ENCODE measurements at places on chromosomes 7 and 10.

DNA sequence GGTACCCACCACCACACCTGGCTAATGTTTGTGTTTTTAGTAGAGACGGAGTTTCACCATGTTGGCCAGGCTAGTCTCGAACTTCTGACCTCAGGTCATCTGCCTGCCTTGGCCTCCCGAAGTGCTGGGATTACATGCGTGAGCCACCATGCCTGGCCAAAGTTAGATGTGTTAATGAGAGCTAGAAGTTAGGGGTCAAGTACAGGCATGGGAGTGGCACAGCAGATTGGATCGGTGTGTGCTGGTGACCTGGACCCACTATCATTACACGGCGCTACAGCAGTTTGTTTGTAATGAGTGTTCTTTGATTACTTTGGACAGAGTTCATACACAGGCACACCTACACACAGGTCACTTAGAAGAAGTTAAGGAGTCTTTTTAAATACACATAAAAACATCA lies 36.7 kb downstream of the DNAJB6 start:
- no peak for DNase-seq

- no peak for DNase-seq
Measured at GRCh38 chr10:107692072-107692471, 527.6 kb upstream of the SORCS1 start.

- DNase-seq, result no peak
Measured at GRCh38 chr10:79498291-79498829, 14.0 kb upstream of the EIF5AL1 start.

DNA sequence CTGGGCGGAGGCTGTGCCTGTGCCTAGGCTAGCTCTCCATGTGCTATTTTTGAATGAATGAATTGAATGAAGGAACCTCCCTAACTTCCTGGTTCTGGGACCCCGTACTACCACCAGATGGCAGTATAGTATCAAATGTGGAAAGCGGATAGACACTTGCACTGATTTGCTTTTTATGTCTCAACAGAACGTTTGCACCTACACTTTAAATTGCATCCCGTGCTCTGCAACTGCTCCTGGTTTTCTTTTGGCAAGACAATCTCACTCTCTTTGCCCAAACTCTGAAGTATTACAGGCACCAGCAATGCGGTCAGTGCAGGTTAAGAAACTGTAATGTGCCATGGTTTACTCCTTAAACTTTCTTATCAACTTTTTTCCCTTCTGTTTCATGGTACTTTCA lies 6.5 kb downstream of the FZD8 start:
- DNase-seq, result peak; percentile 42

GRCh38 chr10:20956843-20957242 lies 59.7 kb upstream of the NEBL start:
- no peak for DNase-seq

- no peak for DNase-seq
Measured at GRCh38 chr10:104043185-104043830, 42.4 kb downstream of the COL17A1 start.

DNA sequence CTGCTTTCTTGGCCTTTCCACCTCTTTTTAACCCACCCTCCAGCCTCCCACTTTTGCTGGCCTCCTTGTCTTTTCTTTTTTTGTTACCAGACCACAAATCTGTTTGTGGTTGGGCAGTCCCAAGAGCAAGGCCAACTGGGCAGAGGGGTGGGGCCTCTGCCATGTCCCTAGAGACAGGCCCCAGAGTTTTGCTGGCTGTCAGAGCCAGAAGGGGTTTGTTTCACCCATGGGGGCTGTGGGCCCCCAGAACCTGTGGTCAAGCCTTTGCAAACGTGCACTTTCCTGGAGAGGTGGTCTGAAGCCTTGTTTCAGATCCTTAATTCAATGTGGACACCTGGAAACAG lies 10.3 kb downstream of the ZMIZ1 start:
- DNase-seq, result no peak

DNA sequence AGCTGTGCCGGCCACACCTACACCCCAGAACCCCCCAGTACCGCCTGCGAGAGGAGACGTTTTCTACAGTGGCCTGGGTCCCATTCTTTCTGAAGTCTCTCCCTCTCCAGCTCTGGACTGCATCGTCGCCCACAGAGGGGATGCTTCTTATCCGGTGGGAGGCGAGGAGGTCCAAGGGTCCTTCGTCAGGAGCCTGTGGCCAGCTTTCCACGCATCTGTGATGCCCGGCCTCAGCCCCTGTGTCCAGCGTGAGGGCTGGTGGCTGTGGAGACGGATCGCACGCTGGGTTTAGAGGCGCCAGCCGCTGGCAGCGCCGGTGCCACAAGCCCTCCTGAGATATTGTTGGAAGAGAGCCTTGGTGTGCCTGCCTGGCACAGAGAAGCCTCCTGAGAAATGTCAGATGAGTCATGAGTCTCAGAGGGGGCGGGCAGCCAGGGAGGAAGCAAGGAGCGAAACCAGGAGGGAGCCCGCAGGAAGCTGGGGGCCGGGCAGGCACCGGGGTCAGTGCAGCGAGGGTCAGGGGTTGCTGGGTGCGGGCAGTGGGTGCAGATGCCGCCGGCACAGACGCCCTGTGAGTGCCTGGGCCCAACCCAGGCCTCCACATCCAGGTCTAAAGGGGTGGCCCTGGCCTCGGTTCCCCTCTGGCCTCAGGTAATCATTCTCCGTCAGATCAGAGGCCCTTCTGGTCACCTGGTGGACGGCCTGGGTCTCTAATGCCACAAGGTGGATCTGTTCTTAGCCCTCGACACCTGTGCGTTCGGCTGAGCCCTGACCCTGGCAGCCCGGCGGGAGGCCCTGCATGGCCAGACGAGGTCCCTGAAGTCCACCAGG lies 86.0 kb upstream of the DIP2C start:
- DNase-seq, result no peak

DNA sequence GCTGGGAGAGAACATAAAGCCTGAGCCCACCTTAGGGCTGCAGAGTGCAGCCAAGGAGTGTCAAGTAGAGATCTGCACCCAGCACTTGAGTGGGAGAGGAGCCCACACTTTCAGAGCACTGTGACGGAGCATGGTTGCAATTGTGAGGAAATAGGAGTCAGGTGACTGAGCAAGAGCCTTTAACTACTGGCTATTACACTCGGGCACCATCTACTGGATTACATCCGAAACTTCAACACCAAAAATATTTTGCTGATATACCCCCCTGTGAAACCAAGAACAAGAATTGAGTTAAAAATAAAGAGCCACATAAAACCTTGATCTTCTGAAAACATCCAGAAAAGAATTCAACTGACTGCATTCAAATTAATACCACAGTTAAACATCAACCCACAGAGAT lies 657.9 kb downstream of the NXPH1 start:
- no peak for DNase-seq

DNA sequence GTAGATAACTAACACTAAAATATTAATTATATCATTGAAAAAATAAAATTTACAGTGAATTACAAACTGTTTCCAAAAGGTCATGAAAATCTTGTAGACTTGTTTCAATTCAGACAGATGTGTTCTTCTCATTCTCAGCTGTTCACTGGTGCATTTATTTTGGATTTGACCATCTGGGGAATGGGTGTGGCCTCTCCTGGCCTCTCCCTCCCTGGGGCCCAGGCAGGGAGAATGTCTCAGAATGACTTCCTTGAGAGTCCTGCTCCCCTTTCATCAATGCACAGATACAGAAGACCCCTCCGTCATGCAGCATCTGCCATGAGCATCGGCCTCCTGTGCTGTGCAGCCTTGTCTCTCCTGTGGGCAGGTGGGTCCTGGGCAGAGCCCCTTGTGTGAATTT lies 192.8 kb upstream of the PRSS58 start:
- DNase-seq, result no peak

GRCh38 chr10:60820093-60820754 lies 41.9 kb downstream of the CDK1 start:
- DNase-seq, result no peak

DNA sequence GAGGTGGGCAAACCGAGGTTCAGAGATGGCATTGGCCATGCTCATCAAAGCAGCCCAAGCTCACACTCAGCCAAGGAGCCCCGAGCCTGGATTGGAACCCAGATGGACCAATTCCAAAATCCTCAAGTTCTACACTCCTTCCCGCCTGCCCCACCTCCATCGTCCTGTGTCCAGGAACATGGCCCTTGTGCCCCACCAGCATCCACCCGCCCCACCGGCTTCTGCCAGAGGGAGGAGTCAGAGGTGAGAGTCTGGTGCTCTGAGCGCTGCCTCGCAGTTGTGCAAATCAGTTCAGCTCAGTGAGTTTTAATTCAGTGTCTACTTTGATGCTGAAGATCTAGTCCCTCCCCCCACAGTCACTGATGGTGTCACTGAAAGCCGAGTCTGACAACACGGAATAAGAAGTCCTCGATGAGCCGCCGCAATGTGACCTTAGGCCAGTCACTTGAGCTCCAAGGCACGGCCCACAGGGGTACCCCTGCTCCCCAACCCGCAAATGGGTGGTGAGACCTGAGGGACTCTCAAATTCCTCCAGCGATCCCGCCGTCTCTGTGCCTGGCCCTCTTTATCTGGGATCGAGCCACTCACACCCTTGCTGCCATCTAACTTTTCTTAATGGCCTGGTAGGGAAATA lies 26.3 kb downstream of the PRKAG2 start:
- DNase-seq, result no peak

- DNase-seq, result no peak
Measured at GRCh38 chr7:108109221-108109908, 20.8 kb downstream of the LAMB4 start.

DNA sequence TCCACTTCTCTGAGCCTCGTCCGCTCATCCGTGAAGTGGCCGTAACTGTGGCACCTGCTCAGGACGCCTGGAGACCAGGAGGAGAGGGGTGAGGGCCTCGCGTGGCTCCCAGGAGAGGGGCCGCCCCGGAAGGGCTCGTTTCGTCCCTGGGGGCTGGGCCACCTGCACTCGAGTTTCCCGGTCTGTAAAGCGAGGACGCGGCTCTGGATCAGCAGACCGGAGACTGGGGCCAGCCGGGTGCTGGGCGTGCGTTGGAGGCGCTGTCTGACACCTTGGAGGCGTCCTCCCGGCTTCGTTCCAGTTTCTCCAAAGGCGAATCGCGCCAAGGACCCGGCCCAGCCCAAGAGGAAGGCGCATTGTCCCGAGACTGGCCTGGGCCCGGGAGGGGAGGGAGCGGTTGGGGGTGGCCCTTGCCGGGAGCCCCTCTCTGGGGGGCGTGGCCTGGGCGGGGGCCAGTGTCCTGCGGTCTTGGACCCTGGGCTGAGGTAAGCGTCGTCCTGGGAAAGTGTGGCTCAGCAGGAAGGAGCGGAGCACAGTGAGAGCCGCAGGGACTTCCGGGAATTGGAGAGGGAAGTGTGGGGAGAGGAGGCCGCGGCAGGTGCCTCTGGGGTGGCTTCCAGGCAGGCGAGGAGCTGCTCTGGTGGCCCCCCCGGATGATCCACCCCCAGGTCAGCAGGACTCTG lies 89.6 kb downstream of the FOXL3 start:
- DNase-seq, result no peak

Measured in hepatic stellate cell (primary cell).